ENCODE measurements at places on chromosomes 3 and 15. TPM values are rescaled to one million over a fixed set of nuclear protein-coding genes. Genes with fewer than 3 reads are reported as not detected.
A peak's percentile ranks its signal among the peaks of the same experiment; 100 is the strongest.

GRCh38 chr15:29938361-29939335 is 116.4 kb upstream of the TJP1 start:
- no peak overlapping the region for H3K4me3 ChIP-seq
- DNase-seq, result no peak
- no peaks in the 10 kb centered on the region for H3K4me1 ChIP-seq
- no peaks in the 10 kb centered on the region for H3K36me3 ChIP-seq
- no peak overlapping the region for H3K27ac ChIP-seq

- no peak for DNase-seq
- H3K36me3 ChIP-seq, result no peaks in the 10 kb centered on the region
- peak overlapping the region; percentile 85 for H3K4me3 ChIP-seq
- H3K27me3 ChIP-seq, result peaks cover 4% of the 10 kb centered on the region
- H3K4me1 ChIP-seq, result no peaks in the 10 kb centered on the region
Measured at GRCh38 chr3:152267831-152268554, 736 bp upstream of the MBNL1 start.

DNA sequence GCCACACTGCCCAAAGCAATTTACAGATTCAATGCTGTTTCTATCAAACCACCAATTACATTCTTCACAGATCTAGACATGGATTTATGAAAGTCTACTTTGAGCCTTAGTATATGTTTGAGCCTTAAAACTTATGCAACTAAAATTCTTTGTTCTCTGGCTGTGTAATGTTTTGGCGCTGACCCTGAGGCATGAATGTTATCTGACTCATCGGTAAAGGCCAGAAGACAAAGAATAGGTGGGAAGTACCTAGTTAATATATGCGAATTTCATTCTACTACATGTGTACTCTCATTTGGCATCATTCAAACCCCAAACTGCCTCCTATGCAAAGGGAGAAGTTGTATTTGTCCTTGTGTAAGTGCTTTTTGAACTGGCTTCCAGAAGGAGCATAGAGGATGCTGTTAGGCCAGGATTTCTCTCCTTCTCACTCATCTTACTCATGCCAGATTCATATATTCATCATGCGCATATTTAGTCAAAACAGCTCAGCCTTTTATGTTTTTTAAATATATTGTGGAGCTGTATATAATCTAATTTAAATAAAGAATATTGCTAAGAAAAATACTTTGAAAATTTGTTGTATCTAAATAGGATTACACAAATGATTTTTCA is 204.2 kb downstream of the NFKBIZ start:
- H3K36me3 ChIP-seq, result peaks cover 34% of the 10 kb centered on the region
- H3K4me1 ChIP-seq, result no peaks in the 10 kb centered on the region
- no peaks in the 10 kb centered on the region for H3K27me3 ChIP-seq
- H3K4me3 ChIP-seq, result no peak overlapping the region
- H3K27ac ChIP-seq, result no peak overlapping the region
- no peak for DNase-seq

DNA sequence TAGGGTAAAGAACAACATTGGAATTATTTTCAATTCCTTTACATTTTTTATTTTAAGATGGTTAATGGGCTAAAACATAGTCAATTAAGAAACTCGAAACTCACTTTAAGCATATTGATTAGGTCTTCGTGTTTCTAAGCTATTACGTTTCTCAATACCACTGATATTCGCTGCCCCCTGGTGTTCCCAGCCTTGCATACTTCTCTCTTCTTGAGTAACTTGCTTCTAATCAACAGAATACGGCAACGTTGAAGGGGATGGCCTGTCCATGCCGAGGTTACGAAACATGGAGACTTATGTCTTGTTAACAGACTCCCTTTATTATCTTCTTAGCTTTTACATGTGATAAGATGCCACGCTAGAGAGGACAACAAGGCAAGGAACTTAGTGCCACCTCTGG is 43.6 kb downstream of the ROBO1 start:
- no peak overlapping the region for H3K27ac ChIP-seq
- peak; percentile 46 for DNase-seq
- no peaks in the 10 kb centered on the region for H3K36me3 ChIP-seq
- H3K4me1 ChIP-seq, result no peaks in the 10 kb centered on the region

DNA sequence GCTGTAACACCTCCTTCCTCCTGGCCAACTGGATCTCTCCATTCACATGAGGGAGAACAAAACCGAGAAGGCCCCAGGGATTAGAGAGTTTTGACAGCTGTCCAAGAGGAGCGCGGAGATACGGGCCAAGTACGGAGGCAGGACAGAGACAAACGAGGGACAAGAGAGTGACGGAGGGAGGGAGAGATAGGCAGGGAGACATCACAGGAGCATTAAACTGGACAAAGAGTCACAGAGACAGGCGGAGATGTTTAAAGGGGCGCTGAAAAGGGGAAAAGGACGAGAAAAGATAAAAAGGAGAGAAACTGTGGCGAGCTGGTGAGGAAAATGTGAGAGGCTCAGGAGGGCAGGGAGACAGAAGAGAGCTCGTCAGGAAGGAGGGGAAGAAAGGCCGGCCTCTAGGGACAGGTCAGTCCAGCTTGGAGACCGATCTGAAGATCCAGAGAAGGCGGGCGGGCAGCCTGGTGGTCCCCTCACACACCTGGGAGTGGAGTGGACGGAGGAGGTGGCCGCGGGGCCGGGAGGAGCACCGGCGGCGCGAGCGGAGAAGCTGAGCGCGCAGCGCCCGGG is 40.5 kb upstream of the ROPN1 start:
- H3K27ac ChIP-seq, result no peak overlapping the region
- peaks cover 21% of the 10 kb centered on the region for H3K27me3 ChIP-seq
- peak; percentile 41 for DNase-seq

SCAMP5 gene
- total RNA-seq, result 47.8 TPM

PARP3 gene
- total RNA-seq, result 1.3 TPM

DUOXA2 gene
- total RNA-seq, result not detected

All from H9 (cell line).